ENCODE measurements at places on chromosomes 11 and 22. TPM values are rescaled to one million over a fixed set of nuclear protein-coding genes. Genes with fewer than 3 reads are reported as not detected.
A peak's percentile ranks its signal among the peaks of the same experiment; 100 is the strongest.

DNA sequence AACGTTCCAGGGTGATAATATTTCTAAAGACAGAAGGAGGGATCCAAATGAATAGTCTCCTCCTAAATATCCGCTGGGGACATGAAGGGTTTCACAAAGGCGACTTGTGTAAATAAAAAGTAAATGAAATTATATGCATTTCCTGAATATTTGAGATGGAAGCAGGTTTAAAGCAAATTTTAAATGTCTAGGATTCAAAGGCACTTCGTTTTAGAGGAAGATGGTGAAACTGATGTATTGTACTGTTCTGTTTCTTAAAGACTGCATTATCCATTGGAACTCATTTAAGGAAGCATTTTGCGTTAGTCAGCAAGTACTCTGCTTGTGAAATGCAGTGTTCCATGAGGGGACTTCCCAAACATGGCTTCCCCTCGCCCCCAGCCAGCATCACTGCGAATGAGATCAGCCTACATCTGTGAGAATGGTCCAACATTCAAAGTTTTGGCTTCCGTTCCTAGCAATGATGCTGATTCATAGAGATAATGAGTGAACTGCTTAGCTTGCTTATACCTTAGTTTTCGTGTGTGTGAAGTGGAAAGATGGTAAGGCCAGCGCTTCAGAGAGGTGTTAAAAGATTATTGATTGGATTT lies 1.5 kb downstream of the RAB39A start:
- DNase-seq = no peak

DNA sequence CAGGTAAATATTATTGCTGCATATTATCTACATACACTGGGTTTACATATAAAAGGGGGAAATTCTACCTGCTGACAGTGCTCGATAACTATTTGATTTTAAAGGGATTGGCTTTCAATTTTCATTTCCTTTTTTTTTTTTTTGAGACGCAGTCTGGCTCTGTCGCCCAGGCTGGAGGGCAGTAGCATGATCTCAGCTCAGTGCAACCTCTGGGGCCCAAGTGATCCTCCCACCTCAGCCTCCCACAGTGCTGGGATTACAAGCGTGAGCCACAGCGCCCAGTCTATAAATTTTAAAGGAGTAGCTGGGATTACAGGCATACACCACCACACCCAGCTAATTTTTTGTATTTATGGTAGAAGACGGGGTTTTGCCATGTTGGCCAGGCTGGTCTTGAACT lies 3.2 kb upstream of the PCF11 start:
- no peak for DNase-seq

DNA sequence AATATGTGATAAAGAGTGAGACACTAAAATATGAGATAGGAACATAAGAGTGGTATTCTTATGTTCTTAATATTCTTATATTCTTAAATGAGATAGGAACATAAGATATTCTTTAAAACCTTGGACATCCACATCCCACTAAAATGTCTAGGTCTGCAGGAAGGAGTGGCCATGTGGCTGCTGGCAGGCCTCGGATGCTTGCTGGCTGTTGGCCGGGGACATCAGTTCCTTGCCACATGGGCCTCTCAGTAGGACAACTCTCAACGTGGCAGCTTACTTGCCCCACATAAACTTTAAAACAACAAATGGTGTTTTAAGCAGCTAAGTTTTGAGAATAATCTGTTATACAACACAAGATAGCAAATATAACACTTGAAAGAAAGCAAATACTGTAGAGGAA lies 240.1 kb downstream of the CASP12 start:
- DNase-seq = no peak

Gene OR8G1
- not detected for polyA plus RNA-seq

GRCh38 chr11:126112547-126112946 lies 49.9 kb upstream of the CDON start:
- peak; percentile 80 for DNase-seq

GRCh38 chr22:32808038-32808445 lies 6.5 kb downstream of the TIMP3 start:
- DNase-seq = no peak

DNA sequence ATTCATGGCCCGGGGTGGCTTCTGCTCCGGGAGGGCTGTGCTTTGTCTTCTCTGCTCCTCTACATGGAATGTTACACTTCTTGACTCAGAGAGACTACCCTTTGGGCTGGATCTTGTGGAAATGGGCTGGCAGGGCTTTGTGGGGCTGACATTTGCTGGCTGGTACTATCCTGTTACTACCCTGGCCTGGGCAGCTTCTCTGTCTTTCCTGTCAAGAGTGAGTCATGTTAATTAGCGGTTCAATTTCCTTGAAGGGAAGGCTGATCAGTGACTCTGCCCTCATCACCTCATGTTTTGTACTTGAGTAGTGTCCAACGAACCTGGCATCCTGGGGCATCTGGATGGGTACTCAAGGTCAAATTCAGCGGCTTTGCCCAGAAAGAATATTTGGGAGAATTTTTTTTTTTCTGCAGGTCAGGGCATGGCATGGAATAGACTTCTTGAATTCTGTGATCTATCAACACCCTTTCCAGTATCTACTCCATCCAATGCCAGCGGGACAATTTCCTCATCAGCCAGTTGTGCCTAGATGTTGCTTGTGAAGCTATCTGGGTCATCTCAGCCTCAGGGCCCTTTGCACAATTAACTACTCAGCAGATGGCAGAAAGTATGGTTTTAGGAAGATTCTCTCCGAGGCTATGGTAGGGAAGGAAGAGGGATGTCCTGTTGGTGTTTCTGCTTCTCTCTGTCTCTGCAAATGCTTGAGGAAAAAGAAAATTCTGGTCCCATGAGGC lies 140.5 kb upstream of the PLET1 start:
- no peak for DNase-seq

DNA sequence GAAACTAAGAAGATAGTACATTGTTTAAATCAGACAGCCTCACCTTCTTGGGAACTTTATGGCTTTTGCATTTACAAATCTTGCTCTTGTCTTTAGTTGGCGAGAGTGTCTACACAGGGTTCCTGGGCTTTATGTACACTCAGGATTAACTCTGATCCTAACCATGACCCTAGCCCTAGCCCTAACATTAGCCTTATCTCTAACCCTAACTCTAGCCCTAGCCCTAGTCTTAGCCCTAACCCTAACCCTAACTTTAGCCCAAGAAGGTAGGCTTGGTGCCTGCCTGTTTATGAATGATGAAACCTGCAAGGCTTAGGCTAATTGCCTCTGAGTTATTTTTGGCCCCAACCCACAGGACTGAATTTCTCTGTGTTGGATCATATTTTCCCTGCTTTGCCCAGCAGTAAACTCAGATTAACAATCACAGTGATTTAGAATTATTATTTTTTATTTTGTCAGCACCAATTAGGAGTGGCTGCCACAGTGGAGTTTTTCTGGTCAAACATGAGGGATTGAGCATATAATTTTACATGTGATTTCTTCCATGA lies 44.1 kb upstream of the OR9Q1 start:
- no peak for DNase-seq

- DNase-seq = no peak
These were observed 43.8 kb downstream of the KCNC1 start for GRCh38 chr11:17778352-17778751.
